ENCODE measurements at places on chromosomes 4 and X.

DNA sequence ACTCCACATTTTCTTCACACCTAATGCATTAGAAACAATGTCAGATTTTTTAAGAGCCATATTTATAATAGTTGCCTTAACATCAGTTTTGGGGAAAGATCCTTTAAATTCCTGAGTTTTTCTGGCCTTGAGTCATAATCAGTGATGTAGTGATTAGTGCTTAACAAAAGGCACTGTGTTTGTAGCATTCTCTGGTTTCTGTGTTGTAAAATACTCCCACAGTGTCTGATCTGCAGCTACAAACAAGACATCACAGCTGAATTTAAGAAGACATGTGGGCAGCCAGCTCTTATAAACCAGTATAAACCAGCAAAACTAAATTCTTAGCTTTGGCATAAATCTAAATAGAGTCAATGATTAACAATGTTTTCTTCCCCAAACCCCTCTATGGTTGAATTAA, 233.8 kb downstream of the FSTL5 start:
- DNase-seq: no peak

DNA sequence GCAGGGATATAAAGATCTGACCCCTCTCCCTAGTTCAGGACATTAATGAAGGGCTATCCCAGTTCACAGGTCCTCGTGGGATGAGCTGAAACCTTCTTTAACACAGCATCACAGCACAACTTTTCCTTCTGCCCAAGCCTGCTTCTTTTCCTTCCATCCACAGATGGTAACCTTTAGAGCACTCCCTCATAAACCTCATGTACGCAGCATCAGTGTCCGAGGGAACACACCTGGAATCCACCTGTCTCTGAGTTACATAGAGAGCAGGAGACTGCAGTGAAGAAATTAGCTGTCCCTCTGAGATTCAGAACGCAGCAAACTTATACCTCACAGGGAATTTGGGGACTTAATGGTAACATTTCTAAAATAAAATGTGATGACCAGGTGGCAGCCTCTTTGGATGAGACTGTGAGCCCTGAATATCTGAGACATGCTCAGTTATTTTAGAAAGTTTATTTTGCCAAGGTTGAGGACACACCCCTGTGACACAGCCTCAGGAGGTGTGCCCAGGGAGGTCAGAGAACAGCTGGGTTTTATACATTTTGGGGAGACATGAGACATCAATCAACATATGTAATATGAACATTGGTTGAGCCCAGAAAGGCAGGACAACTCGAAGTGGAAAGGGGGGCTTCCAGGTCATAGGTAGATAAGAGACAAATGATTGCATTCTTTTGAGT, 73.8 kb upstream of the PACRGL start:
- DNase-seq: no peak

DNA sequence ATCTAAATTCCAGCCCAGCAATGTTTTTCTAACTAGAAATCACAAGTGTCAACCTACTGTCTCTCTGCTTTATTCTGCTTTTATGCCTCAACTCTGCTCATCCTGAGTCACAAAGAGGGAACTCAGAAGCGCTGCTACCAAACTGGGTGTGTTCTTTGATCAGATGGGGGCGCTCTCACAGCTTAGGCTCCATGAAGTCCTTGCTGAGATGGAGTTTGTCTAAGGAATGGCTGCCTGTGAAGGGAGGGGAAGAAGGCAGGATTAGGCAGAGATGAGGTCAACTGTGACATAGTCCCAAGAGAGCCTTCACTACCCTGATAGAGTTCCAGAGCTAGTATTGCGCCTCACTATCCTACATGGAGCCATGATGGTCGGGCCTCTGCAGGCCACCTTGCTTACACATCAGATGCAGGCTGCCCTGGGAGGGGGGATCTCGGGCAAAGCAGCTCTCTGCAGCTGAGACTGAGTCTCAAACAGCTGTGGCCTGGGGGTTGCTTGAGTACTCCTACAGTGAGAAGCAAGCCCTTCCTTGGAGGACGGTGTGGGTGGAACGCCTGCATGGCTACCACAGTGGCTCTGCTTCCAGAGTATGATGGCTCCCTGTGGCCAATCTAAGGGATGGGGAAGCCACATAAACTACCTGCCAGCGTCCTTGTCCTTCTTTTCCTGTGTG, 219.9 kb downstream of the CCNG2 start:
- no peak for DNase-seq

DNA sequence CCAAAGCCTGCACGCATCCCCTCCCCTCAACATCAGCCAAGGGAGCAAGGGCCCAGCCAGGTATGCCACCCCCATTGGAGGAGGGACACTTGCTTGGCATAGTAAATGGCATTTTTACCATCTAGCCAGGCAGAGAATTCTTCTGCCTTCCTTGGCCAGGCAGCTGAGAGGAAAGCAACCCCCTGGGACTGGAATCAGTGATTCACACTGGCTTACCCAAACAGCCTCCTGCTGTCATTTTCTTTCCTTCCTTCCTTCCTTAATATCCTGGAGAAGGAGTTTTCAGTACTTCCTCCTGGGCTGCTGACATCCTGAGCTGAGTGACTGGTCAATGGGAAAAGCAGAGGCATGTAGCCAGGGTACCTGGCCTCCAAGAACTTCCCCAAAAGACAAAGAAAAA, 28.6 kb upstream of the KIAA1210 start:
- no peak for DNase-seq

GRCh38 chr4:79502081-79502480, 94.1 kb upstream of the GK2 start:
- no peak for DNase-seq

GRCh38 chr4:77994194-77994721, 62.9 kb upstream of the FRAS1 start:
- no peak for DNase-seq

GRCh38 chr4:150572704-150573504, 9.0 kb upstream of the MAB21L2 start:
- DNase-seq: no peak

- no peak for DNase-seq
Observed at GRCh38 chr4:38190717-38191178, 230.6 kb downstream of the PTTG2 start.

All from Panc1 (cell line).